ENCODE measurements at places on chromosomes 3 and 15. TPM values are rescaled to one million over a fixed set of nuclear protein-coding genes. Genes with fewer than 3 reads are reported as not detected.
A peak's percentile ranks its signal among the peaks of the same experiment; 100 is the strongest.

DNA sequence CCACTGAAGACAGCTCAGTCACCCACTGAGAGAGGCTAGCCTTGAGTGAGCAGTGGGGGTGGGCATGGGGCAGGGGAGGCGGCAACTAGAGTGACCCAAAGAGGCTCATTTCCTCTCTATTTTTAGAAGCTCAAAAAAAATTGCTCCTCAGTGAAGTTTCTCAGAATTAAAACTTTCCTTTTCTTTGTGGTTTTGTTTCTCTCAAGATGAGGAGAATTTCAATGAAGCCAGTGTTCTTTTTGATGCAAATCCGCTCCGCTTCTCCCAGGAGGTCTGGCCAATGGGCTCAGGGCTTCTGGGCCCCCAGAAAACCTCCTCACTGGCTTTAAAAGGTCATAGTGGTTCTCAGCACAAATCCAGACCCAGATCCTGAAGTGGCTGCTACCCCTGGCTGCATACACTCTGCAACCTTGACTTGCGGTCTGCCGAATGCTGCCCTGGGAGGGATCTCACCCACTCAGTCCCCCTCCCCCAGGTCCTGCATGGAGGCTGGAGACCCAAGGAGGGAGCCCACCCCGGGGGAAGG is at the start of gene ACSBG1:
Gene ACSBG1 (minus strand): TSS at position 51 of the 526 bp plus-strand sequence. CDS start 64 bp downstream, outside the sequence.
- DNase-seq, result no peak

- no peak for DNase-seq
Measured at GRCh38 chr3:140453750-140454149, 224.1 kb upstream of the TRIM42 start.

Gene CADPS
- total RNA-seq, result not detected

DNA sequence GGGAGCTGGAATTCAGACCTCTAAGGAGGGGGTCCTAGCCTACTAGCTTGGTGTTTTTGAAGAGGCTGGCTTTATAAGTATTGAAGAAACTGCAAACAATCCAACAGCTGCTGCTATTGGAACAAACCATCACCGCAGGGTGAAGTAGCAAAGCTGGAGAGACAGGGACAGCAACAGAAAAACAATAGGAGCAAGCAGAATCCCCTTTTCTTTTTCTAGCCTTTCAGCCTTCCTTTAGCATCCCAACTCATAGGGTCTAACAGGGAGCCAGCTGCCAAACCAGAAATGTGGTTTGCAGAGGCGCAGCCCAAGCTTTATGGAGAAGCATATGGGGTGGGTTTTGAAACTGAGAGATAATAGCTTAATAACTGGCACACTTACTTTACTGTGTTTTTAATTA is 106.2 kb upstream of the CHMP2B start:
- DNase-seq, result no peak

GRCh38 chr3:171190668-171191067 is 164.1 kb upstream of the SLC2A2 start:
- no peak for DNase-seq

- no peak for DNase-seq
Measured at GRCh38 chr3:186514296-186515002, 29.7 kb downstream of the CRYGS start.

DNA sequence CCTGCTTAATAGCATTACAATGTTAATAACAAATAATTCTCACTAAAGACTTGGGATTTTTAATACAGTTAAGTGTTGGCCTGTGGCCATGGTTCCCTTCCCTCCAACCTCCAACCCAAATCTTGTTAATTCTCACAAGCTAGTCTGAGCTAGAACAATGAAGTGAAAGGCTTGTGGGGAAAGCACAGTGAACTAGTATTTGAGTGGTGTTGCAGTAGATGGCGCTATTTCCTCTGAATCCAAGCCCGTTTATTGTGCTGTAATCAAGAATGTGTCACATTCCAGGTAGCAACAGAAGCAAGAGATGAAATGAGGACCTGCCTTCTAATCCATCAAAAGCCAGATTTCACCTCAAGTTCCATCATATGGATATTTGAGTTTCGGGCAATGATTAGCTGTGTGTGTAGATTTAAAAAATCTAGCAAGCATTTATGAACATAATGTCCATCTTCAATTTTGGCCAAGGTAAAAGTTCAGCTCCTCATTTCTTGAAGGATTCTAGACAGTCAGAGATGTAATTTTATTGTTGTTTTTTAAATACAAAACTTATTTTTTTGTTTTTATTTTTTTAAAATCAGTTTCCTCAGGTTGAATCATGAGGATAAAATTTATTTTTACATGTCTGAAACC is 160.7 kb downstream of the SQOR start:
- DNase-seq, result peak; percentile 25

GRCh38 chr3:113659101-113659541 is 37.3 kb downstream of the USF3 start:
- no peak for DNase-seq

DNA sequence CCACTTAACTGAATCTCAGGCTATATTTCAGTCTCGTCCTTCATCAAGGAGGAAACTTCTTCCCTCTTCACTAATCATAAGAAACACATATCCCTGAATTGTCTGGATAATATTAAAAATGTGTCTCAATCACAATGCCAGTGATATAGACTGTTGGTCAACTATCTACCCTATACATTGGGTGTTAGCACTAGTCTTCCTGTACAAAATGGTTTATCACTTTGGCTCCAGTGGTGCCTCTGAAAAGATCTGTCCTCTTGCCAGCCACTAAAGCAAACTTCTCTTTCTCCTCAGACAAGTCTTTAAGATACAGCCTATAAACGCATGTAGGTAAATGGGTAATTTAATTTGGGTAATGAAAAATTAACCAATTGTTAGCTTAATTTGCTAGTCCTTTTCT is 156.6 kb downstream of the MECOM start:
- DNase-seq, result no peak

Gene CYP19A1
- not detected for total RNA-seq

GRCh38 chr3:68055215-68055614 is 400.8 kb upstream of the SUCLG2 start:
- DNase-seq, result no peak

- peak; percentile 64 for DNase-seq
Measured at GRCh38 chr3:122577409-122578031, at the start of gene PARP15. Gene PARP15, plus strand, starts transcription at chr3:122577650. Its CDS starts 18 bp downstream, at chr3:122577668.

Gene GOLGA6A
- total RNA-seq, result not detected

DNA sequence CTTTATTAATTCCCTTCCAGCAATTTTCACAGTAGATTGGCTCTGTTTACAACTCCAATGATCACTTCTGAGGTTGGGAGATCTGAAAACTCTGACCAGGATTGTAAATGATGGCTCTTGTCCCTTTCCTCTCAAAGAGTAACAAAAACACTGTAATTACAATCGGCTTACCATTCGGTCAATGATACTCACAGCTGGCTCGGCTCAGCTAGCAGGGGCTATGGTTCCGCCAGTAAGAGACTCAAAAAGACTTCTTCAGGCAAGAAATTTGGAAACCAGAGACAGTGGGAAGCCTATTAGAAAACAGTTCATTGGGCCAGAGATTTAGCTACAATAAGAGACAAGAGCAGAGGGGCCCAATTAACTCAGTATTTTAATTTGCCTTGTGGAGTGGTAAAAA is 96.6 kb downstream of the LRRC3B start:
- no peak for DNase-seq

GRCh38 chr15:82871358-82871757 is 61.9 kb downstream of the WHAMM start:
- DNase-seq, result no peak

GRCh38 chr3:179260949-179261765 is 10.2 kb upstream of the KCNMB3 start:
- DNase-seq, result peak; percentile 67

GRCh38 chr3:132629928-132630327 is 29.7 kb downstream of the ACAD11 start:
- no peak for DNase-seq

DNA sequence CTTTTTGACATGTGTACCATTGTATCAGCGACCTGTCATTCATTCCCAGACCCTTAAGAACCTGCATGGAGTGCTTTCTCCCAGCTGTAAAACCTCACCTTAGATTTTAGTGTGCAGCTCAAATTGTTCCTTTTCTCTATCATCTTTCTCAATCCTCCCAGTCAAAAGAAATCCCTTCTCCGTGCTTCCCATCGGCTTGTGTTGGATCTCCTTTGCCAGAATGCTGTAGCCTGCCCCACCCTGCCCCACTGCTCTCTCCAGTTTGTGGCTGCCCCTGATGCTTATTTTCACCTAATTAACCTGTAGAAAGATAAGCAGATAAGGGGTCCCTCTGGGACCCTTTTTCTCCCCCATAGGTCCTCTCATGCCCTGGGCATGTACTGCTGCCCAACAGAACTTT is 51.1 kb downstream of the ANXA2 start:
- no peak for DNase-seq

DNA sequence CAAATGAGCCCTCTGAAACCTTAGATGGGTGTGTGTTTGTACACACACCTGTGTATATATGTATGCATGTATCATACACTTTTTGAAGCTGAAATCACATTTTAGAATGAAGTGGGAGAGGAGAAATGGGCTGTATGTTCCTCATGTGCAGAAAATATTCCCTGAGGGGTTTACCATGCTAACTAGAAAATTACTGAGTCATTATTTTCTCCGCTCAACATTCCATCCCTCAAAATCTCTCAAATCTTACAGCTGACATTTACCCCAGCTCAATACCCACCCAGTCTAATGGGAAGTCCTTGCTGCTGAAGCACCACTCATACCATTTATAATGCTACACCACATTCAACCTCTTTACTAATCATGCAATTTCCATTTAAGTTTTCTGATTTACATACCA is 138.6 kb downstream of the P2RY1 start:
- DNase-seq, result no peak

Gene FBXW12
- total RNA-seq, result not detected

DNA sequence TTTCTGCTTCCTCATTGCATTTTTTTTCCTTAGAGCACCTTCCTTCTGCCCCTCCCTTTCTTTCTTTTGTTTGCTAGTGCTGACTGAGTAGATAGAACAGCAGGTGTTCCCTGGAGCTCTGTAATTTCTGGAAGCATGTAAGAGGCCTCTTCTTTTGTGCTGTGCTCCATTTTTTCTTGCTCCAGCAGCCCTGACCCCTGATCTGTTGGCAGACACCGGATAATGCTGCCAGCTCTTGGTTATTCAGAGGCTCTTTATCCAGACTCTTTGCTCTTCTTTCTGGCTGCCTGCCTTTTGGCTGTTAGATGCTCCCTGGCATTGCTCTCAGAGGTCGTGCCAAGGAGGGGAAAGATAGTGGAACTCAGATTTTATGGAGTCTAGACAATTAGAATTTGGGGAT is 104.4 kb upstream of the RBMS3 start:
- DNase-seq, result no peak

Gene LRRIQ4
- total RNA-seq, result not detected

DNA sequence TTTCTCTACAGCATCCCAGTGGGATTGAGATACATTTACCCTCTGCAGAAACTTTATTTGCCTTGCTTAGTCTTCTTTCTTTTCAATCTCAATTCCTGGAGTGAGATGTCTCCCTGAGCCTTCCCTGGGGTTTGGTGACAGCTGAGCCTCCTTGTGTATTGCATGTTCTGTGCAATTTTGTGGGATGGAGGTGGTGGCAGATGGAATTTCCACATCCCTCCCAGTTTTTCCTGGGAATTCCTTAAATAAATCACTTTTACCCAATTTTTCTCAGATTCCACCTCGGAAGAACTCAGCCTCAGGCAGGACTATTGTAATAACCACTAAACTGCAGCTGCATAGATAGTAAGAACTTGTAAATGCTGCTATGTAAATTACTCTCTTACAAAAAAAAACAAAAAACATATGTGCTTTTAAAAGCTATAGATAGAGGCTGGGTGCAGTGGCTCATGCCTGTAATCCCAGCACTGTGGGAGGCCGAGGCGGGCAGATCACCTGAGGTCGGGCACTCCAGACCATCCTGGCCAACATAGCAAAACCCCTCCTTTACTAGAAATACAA is 88.5 kb upstream of the ABHD17C start:
- no peak for DNase-seq

- no peak for DNase-seq
Measured at GRCh38 chr3:19945969-19946831, 697 bp upstream of the RAB5A start.

DNA sequence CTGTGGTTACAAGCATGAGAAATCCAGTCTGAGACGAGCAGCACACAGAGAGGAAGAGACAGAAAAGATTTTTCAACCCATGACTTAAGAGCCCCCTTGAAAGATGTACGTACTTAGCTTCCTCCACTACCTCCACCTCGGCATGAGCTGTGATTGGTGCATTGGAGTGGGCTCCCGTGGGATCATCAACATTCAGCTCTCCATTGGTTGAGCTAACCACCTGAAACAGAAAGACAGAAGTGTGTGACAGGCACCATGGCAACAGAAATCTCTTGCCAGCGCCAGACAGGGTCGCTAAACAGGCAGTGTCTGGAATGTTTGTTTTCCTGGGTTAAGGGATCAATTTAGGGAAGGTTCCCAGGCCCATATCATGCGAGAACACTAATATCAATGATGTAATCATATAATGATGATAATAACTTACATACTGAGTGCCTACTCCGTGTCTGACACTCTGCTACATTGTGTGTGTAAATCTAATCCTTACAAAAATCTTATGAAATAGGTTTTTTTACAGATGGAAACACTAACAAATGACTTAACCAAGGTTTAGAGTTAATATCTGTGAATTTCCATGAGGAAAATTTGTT is 17.5 kb upstream of the PPIB start:
- no peak for DNase-seq

- DNase-seq, result no peak
Measured at GRCh38 chr15:53116169-53116568, 326.0 kb upstream of the ONECUT1 start.

DNA sequence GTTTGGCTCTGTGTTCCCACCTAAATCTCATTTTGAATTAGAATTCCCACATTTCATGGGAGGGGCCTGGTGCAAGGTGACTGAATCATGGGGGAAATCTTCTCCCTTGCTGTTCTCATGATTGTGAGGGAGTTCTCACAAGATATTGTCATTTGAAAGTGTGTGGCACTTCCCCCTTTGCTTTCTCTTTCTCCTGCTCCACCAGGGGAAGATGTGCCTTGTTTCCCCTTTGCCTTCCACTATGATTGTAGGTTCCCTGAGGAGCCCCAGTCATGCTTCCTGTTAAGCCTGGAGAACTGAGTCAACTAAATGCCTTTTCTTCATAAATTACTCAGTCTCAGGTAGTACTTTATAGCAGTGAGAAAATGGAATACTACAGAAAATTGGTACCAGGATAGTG is 157.2 kb upstream of the TPRG1 start:
- DNase-seq, result no peak

Gene EPHB3
- total RNA-seq, result 0.22 TPM

DNA sequence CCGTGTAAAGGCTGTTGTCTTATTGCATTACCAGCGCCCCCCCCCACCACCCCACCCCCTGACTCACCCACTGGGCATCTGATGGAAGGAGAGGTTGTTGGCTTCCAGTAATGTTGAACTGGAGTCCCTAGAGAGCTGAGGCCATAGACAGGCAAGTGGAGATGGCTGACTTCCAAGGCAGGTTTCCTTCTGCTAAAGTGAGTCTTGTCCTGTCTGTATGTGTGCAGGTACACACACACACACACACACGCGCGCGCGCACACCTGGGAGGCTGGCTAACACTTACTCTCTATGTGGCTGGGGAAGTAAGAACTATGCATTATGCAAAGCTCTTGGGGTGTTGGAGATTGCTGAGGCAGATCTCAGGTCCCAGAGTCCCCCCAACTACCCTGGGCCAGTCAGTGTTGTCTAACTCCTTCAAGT is 1.6 kb upstream of the KY start:
- no peak for DNase-seq

GRCh38 chr3:33940736-33941135 is 142.3 kb downstream of the PDCD6IP start:
- DNase-seq, result no peak

Gene SST
- not detected for total RNA-seq

- DNase-seq, result no peak
Measured at GRCh38 chr15:29888646-29889045, 66.4 kb upstream of the TJP1 start.

Measured in activated CD4-positive, alpha-beta T cell treated with anti-CD3 and anti-CD28 coated beads, Interleukin-2, amount 10 ng/mL, durations not matched to agents 7 days and 5 days (primary cell).